Stimulated activated CD4-positive, alpha-beta T cell treated with anti-CD3 and anti-CD28 coated beads, Interleukin-15, amount 100 ng/mL, for 1 hour (primary cell): ENCODE measurements at places on chromosomes 5 and 9.

DNA sequence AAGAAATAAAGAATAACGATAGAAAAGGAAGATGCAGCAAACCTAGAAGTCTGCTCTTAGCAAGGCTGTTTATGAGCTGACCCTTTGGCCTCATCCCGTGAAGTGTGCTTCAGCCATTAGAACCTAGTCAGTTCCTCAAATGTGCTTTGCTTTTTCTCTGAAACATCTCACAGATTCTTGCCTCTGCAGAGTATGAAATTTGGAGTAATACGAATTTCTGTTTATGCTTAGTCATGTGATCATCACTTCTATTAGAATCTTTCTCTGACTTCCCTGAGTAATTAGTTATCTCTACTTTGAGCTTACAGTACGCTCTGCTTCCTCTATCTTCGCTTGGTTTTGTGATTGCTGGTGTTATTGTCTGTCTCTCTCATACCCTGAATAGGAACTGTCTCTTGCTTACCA lies 11.3 kb downstream of the CYSTM1 start:
- no peak for DNase-seq

GRCh38 chr9:96620832-96621269 lies 1.2 kb upstream of the CDC14B start:
- no peak for DNase-seq

- no peak for DNase-seq
Observed at GRCh38 chr9:8515748-8516147, 716.2 kb upstream of the DMAC1 start.

- no peak for DNase-seq
Observed at GRCh38 chr5:158159621-158160020, 300.7 kb upstream of the CLINT1 start.

- DNase-seq: no peak
Observed at GRCh38 chr9:137880976-137881530, 3.5 kb downstream of the CACNA1B start.

DNA sequence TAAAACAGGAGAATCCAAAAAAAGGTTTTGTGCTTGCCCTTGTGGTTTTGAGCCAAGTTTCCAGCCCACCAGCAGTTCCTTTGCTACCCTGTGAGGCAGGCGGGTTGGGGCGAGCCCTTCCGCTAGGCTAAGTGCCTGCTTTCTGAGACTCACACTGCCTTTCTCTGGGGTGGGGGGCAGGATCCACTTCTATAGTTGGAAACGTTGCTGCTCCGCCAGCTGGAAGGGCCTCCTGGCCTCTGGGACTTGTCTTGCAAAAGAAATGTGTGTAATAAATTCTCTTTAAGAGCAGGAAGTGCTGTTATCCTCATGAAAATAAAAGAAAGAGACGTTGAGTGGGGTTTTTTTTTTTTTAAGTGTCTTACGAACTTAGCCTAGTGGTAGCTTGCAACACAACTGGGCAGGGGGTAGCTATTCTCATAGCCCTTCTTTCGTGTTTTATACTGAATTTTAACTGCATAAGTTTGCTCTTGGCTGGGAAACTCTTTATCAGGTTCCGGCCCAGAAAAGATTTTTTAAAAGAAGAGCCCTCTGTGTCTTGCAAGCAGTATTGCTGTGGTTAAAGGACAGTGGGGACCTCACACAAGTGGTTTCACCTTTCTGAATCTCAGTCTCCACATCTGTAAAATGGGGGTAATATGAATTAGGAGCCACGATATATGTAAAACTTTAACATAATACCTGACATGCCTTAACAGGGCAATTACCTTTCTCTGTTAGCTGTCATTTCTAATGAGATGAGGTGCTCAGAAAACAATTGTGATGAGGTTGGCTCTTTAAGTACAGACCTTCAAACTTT lies 19.8 kb downstream of the JADE2 start:
- no peak for DNase-seq

DNA sequence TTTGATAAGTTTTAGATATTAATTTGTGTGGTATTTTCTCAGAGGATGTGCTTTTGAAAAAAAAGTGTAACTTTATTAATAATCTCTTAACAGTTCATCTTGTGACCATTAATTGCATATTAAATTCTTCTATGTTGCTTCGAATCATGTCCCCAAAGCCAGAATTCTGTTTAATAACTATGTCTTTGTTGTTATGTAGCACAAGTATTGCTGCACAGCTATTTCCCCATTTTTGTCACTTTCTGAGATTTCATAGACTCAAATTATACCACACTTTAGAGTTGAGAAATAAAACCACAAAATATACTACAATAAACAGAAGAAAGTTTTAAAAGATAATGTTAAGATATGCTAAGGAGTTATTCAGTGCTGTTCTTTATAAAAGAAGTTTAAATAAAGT lies 2.8 kb downstream of the MEF2C start:
- no peak for DNase-seq

GRCh38 chr5:168607946-168608345 lies 28.8 kb upstream of the PANK3 start:
- DNase-seq: no peak

- no peak for DNase-seq
Observed at GRCh38 chr5:81450940-81451339, 57.0 kb upstream of the ACOT12 start.

GRCh38 chr9:114477642-114478041 lies 27.6 kb downstream of the WHRN start:
- no peak for DNase-seq

DNA sequence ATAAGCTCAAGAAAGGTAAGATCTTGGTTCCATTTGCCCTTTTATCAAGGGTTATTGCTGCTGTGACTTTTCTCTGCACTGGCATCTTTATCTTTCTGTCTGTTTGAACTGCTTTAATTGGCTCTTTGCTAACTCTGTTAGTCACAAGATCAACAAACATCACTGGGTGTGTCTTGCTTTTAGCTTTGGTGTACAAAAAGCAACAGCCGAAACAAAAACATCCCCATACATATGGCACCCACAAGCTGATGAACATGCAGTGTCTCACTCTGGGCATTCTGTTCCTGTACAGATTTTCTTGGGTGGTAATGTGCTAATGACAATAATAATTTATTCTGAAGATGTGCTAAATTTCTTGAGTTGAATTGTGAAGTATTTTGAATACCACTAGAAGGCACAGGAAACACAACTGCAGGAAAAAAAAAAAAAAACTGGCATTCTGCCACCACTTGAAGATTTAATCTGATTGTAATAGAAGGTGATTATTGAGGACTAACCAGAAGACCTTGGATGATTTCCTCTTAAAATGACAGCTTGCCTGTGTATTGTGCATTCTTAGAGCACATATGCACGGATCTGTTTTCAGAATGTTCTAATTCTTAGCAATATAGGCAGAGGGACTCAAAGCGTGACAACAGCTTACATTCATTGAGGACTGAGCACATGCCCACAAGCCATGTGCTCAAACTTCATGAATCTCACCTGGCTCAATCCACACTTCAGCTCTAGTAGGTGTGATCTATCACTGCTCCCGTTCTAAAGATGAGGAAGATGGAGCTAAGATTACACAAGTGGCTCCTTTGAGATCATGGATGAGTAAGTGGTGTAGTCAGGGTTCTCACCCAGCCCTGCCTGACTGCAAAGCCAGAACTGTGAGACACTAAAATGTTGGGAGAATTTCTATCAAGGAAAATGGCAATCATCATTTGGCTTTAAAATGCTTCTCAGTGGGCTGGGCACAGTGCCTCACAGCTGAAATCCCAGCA lies 96.4 kb downstream of the EBF1 start:
- no peak for DNase-seq

GRCh38 chr5:77367741-77368140 lies 124.4 kb downstream of the WDR41 start:
- DNase-seq: no peak

DNA sequence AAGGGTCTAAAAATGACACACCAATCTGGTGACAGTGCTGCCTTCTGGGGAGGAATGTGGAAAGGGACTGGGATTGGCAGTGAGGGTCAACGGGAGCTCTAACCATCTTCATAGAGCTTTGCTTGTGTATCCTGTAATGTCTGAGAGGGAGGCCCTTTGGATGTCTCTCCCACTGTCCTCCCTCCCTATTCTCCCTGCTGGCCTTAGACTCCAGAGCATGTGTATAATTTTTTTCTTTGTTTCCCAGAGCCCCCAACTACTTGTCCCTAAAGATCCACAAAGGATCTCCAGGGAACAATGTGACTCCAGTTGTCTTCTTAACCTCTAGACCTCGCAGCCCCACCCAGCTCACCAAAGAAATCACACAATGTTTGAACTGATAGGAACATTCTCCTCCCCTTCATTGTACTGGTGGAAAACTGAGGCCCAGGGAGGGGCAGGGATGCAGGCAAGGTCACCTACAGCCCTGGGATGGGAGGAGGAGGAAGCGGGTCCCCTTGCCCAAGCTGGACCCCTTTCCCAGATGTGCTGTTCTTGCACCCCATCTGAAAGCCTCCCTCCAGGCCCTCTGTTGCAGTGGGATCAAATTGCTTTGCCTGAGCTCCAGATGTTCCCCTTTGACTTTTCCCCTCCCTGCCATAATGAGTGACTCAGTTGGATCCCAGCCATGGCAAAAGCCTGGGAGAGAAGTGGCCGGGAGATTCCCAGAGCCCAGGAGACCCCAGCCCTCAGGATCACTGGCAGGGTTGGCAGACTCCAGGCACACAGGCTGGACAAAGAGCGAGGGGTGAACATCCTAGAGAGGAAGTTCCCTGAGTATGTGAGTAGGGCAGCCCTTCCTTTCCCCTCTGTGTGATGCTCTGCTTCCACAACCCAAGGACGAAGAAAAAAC lies 21.8 kb downstream of the SPARC start:
- DNase-seq: no peak

- no peak for DNase-seq
Observed at GRCh38 chr5:114419959-114420358, 58.1 kb downstream of the KCNN2 start.

DNA sequence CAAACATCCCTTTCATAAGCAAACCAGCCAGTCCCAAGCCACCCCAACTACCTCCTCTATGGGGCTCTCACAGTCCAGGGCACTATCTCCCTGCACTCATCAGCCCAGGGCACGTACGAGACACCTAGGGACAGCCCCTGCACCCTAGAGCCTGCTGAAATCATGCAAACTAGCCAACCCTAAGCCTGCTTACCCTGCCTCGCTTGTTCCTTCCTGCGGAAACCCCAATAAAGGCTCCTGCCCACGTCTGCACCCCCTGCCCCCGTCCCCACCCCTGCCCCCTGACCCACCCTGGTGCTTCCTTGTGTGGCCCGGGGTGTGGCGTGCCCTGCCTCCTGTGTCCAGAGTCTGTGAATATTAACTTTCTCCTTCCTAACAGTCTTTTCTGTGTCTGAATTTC lies 135.9 kb downstream of the GADD45G start:
- no peak for DNase-seq

DNA sequence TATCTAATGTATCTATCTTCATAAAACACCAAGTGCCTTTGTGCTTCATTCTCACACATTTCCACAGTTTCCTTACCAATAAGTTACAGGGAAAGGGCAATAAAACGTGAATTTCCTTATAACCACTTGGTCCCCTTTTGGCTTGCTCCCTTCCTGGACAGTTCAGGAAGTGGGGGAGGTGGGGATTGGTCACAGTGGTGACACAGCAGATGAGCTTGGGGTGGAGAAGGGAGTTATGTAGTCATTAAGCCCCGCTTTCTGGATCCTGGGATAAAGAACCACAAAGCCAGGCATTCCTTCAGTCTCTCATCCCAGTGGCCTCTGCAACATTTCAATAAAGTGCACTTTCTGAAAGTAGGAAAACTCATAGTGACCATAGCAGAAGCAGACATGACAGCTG lies 47.1 kb upstream of the FYB1 start:
- DNase-seq: no peak

GRCh38 chr5:139104577-139105276 lies 93.4 kb downstream of the SIL1 start:
- no peak for DNase-seq
